ENCODE measurements at places on chromosomes 12 and 14.

- no peak for DNase-seq
- H3K36me3 ChIP-seq, result no peaks in the 10 kb centered on the region
These were observed 94.3 kb downstream of the SLC25A21 start for GRCh38 chr14:37078131-37078530.

- H3K27ac ChIP-seq, result no peak overlapping the region
- no peak overlapping the region for H3K4me3 ChIP-seq
- peaks cover 36% of the 10 kb centered on the region for H3K36me3 ChIP-seq
- H3K27me3 ChIP-seq, result no peaks in the 10 kb centered on the region
These were observed 35.8 kb upstream of the BBS10 start for GRCh38 chr12:76383988-76384387.

GRCh38 chr12:95788637-95789036 is 1.9 kb downstream of the NTN4 start:
- no peaks in the 10 kb centered on the region for H3K36me3 ChIP-seq
- no peak overlapping the region for H3K4me3 ChIP-seq
- DNase-seq, result no peak
- no peak overlapping the region for H3K27ac ChIP-seq
- H3K4me1 ChIP-seq, result peaks cover 13% of the 10 kb centered on the region
- H3K27me3 ChIP-seq, result peaks cover 66% of the 10 kb centered on the region

- no peaks in the 10 kb centered on the region for H3K36me3 ChIP-seq
- peaks cover 5% of the 10 kb centered on the region for H3K27me3 ChIP-seq
- H3K4me3 ChIP-seq, result no peak overlapping the region
- no peak for DNase-seq
These were observed 166.6 kb upstream of the PELI2 start for GRCh38 chr14:55951341-55952206.

DNA sequence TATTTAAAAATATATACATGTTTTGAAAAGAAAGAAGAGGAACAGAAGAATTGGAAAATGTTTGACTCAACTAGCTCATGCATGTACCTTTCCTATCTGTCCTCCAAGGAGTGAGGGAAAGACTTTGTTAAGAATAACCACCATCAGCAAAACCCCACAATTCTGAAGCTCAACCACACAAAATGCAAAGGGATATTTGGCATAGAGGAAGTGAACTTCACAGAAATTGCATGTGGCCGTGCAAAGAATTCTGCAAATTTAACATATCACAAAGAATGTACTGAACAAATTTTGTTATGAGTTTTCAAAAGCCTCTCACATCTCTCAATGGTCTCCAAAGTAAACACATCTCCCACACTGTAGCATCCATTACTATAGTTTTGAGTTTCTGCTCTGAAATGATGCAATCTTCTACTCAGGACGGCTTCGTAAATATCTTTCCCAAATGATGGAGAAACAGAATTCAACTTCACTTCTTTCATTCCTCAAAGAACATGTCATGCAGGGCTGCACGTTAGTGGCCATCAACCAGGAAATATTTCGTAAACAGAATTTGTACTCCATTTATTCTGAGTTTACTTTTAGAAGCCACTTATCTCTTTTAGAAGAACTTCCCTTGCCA is 17.6 kb downstream of the DUSP6 start:
- peaks cover 12% of the 10 kb centered on the region for H3K36me3 ChIP-seq
- no peak overlapping the region for H3K4me3 ChIP-seq
- no peak for DNase-seq
- H3K27me3 ChIP-seq, result no peaks in the 10 kb centered on the region
- H3K4me1 ChIP-seq, result peaks cover 27% of the 10 kb centered on the region

DNA sequence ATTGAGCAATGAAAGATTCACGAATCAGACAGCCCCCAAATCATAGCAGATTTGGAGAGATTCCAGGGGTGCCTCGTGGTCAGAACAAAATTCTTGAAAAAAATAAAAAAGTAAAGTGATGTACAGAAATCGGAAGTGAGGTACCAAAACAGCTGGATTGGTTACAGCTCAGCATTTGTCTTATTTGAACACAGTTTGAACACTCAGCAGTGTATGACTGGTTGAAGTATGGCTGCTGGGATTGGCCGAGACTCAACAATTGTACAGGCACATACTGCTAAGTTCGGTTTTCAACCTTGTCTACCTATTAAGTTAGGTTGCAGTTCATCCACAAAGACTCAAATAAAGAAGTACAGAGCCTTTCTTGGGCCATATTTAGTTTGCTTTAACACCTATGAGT is 865.4 kb upstream of the TMEM132C start:
- no peak for DNase-seq
- no peaks in the 10 kb centered on the region for H3K27me3 ChIP-seq
- H3K36me3 ChIP-seq, result no peaks in the 10 kb centered on the region
- H3K4me3 ChIP-seq, result no peak overlapping the region

- peaks cover 42% of the 10 kb centered on the region for H3K36me3 ChIP-seq
- peak; percentile 56 for DNase-seq
- H3K4me3 ChIP-seq, result peak overlapping the region; percentile 89
- H3K4me1 ChIP-seq, result peaks cover 52% of the 10 kb centered on the region
- H3K27me3 ChIP-seq, result no peaks in the 10 kb centered on the region
These were observed 675 bp downstream of the NEDD8 start for GRCh38 chr14:24231263-24232120.

GRCh38 chr14:22852940-22853767 is 16.8 kb downstream of the MMP14 start:
- no peaks in the 10 kb centered on the region for H3K36me3 ChIP-seq
- peak overlapping the region; percentile 72 for H3K4me3 ChIP-seq
- H3K27ac ChIP-seq, result peak overlapping the region; percentile 61
- peaks cover 44% of the 10 kb centered on the region for H3K4me1 ChIP-seq
- DNase-seq, result peak; percentile 91
- H3K27me3 ChIP-seq, result peaks cover 18% of the 10 kb centered on the region

DNA sequence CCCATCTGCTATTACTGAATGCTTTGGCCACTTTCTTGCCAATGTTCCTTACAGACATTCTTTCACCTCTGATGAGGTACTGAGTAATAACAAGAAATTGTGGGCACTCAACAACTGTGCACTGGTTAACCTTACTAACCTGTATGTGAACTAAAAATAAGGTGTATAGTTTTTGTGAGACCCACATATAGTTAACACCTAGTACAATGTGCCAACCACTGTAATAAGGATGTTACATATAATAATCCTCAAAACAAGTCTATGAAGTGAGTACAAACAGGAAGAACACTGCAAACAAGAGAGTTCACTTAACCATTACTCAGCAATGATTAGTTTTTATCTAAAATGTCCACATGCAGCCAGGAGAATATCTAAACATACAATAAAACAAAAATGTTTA is 4.5 kb downstream of the DDHD1 start:
- H3K27ac ChIP-seq, result peak overlapping the region; percentile 31
- DNase-seq, result peak; percentile 35
- no peaks in the 10 kb centered on the region for H3K27me3 ChIP-seq
- peak overlapping the region; percentile 48 for H3K4me3 ChIP-seq
- peaks cover 70% of the 10 kb centered on the region for H3K4me1 ChIP-seq
- peaks cover 55% of the 10 kb centered on the region for H3K36me3 ChIP-seq

DNA sequence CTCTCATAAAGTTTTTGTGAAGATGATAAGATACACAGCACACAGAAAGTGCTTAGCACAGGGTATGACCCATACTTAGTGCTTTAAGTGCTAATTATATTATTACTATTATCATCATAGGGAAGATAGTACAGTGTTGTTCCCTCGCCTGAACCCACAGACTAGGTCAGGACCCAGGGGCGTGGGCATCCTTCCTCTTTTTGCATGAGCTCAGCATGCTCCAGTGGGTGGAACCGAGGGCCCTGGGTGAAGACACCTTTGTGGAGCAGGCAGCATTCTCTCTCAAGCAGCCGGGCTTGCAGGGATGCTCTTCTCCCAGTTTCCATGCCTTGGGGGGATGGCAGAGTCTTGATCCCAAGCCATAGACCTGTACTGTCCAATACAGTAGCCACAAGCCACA is 34.8 kb downstream of the CRACR2A start:
- no peak overlapping the region for H3K27ac ChIP-seq
- peaks cover 6% of the 10 kb centered on the region for H3K4me1 ChIP-seq
- H3K36me3 ChIP-seq, result peaks cover 42% of the 10 kb centered on the region
- H3K4me3 ChIP-seq, result no peak overlapping the region
- H3K27me3 ChIP-seq, result no peaks in the 10 kb centered on the region

- no peaks in the 10 kb centered on the region for H3K27me3 ChIP-seq
- peaks cover 28% of the 10 kb centered on the region for H3K36me3 ChIP-seq
- H3K4me1 ChIP-seq, result peaks cover 5% of the 10 kb centered on the region
- no peak overlapping the region for H3K4me3 ChIP-seq
- no peak overlapping the region for H3K27ac ChIP-seq
These were observed 9.4 kb downstream of the SYCP3 start for GRCh38 chr12:101729842-101730241.

GRCh38 chr14:64035143-64035542 is 182.3 kb downstream of the SYNE2 start:
- H3K27me3 ChIP-seq, result no peaks in the 10 kb centered on the region
- no peak for DNase-seq
- no peak overlapping the region for H3K4me3 ChIP-seq
- H3K27ac ChIP-seq, result no peak overlapping the region
- H3K4me1 ChIP-seq, result peaks cover 2% of the 10 kb centered on the region
- H3K36me3 ChIP-seq, result peaks cover 58% of the 10 kb centered on the region

- no peak overlapping the region for H3K27ac ChIP-seq
- H3K4me3 ChIP-seq, result no peak overlapping the region
- H3K36me3 ChIP-seq, result no peaks in the 10 kb centered on the region
- H3K4me1 ChIP-seq, result no peaks in the 10 kb centered on the region
These were observed 144.7 kb upstream of the BTG1 start for GRCh38 chr12:92290350-92290695.

DNA sequence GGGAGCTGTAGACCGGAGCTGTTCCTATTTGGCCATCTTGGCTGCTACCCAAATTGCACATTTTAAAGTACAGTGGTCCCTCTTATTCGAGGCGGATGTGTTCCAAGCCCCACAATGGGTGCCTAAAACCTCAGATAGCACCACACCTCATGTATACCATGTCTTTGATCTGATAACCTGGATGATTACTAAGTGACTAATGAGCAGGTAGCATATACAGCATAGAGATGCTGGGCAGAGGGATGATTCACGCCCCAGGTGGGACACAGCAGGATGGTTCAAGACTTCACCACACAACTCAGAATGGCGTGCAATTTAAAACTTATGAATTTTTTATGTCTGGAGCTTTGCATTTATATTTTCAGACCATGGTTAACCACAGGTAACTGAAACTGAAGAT is 255.0 kb downstream of the AKAP6 start:
- no peaks in the 10 kb centered on the region for H3K4me1 ChIP-seq
- H3K27ac ChIP-seq, result no peak overlapping the region
- H3K4me3 ChIP-seq, result no peak overlapping the region
- DNase-seq, result no peak
- H3K27me3 ChIP-seq, result no peaks in the 10 kb centered on the region
- no peaks in the 10 kb centered on the region for H3K36me3 ChIP-seq

DNA sequence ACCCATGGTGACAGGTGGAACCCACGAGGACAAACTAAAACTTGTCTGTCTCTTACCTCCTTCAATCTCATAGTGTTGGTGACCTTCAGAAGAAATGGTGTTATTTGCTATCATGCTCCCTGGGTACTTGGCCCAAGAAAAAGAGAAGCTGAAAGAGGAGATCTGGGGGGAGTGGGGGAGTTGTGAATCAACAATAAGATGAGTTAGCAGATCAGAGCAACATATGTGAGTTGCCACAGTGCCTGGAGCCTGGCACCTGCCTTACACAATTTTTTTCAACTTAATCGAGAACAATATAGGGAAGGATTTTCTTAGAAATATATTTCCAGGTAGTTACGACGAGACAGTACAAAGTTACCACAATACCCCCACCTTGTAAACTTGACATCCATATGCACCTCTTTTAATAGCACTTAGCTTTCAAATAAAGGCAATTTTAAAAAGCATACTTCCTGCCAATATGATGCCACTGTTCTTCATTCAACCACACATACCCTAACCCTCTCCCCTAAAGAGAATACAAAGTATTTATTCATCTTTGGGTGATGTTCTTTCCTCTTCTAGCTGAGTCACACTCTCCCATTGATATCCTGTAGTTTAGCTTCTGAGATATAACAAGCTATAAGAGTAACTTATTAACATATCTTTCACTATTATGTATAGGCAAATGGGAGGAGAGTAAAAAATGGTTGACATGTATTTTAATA is 424.1 kb upstream of the OR4E1 start:
- peak overlapping the region; percentile 91 for H3K27ac ChIP-seq
- H3K36me3 ChIP-seq, result no peaks in the 10 kb centered on the region
- peak; percentile 35 for DNase-seq
- H3K4me3 ChIP-seq, result peak overlapping the region; percentile 74
- H3K27me3 ChIP-seq, result no peaks in the 10 kb centered on the region

DNA sequence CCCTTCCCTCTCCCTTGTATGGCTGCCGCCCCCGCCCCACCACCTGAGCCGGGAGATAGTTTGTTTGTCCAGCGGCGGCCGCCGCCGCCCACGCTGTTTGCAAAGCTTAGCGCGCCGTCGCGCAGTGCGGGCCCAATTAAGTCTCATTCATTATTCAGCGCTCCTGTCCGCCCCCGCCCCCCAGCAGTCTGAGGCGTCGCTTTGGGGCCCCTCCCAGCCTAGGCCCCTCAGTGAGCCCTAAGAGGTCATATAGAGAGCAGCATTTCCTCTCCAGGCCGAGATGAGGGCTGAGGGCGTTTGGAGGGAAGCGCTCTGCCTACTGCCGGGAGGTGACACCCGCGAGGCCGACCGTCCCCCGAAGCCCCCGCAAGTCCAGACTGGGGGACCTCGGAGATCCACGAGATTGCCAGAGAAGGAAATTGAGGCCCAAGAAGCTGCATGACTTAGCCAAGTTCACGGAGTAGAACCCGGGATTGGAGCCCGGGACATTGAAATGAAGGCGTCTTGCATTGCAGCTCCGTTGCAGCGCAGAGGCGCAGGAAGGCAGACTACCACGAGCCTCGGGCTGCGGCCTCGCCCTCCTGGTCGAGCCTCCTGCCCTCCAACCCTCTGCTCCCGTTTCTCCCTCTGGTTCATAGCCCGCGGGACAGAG is at the start of gene DNAJC22:
TSS of gene DNAJC22 (plus strand) at position 230 of the 652 bp plus-strand sequence. CDS start 1,985 bp downstream, outside the sequence.
- H3K36me3 ChIP-seq, result no peaks in the 10 kb centered on the region
- peaks cover 74% of the 10 kb centered on the region for H3K27me3 ChIP-seq
- H3K4me1 ChIP-seq, result peaks cover 37% of the 10 kb centered on the region
- H3K27ac ChIP-seq, result no peak within 1 kb of the TSS

Data from activated CD8-positive, alpha-beta T cell treated with anti-CD3 and anti-CD28 coated beads, Interleukin-2, amount 10 ng/mL, durations not matched to agents 7 days and 5 days (primary cell).